ENCODE measurements at places on chromosomes 6 and 20.
A peak's percentile ranks its signal among the peaks of the same experiment; 100 is the strongest.

- DNase-seq, result no peak
Observed at GRCh38 chr20:31930779-31931178, 21.1 kb downstream of the PDRG1 start.

DNA sequence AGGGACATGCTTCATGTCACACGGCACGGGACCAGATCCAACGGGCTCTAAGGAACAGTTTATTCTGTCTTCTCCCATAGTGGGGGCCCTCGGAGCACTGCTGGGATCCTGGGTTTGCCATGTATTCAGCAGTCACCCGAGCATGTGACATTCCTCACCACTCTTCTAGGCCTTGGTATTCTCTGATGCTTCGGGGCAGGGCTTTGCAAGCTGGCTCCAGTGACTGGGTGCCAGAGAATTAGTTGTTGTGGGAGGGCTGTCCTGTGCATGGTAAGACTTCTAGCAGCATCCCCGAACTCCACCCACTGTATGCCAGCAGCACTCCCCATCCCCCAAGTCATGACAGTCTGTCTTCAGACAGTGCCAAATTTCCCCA is 5.4 kb downstream of the CCN5 start:
- DNase-seq, result no peak

DNA sequence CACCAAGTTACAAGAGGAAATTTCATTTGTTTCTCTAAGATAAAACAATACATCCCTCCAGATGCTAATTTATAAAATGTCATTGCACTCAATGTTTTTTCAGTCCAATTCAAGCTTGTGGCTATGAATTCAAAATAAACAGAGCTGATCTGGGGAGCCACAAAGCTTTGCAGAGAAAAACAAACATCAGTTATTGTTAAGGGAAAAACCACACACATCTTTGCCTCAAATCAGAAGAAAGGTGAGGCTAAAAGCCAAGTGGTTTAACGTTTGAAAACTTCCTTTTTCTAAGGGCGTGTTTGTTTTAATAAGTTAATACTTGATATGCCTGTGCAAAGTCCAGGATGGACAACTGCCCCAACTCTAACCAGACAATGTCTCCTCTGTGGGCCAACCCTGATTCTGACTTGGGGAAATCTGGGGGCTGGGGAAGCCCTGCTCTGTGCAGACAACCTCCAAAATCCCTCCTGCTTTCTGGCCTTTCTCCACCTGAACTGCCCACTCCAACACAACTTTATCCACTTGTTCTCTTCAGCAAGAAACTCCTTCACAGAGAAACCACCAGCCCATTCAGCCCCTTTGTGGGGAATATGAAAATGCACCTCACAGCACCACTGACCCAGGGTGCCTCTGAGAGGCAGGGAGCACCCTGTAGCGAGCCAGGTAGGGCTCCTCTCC is 44.6 kb upstream of the NT5E start:
- DNase-seq, result no peak

DNA sequence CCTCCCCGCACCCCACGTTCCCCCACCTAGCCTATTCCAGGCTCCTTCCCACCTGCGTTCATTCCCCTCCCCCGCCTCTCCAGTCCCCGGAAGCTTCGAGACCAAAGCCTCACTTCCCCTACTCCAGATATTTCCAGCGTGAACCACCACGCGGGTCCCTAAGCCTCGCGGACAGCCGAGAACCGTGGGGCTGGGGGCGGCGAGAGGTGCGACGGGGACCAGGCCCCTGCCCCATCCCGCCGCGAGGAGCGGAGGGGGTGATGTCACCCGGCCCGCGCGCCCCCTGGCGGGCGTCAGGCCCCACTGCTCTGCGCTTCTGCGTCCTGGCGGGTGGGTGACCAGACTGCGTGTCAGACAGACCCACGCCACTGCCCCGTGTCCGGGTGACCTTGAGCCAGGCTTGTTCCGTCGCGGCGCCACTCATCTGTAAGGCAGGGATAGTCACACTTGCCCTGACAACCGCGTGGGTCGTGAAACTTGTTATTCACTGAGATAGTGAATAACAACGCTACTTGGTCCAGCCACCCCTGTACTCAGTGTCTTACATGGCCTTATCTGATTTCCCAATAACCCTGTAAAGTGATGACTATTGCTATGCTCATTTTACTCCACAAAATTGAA is 9.0 kb upstream of the HSP90AB1 start:
- peak; percentile 57 for DNase-seq

DNA sequence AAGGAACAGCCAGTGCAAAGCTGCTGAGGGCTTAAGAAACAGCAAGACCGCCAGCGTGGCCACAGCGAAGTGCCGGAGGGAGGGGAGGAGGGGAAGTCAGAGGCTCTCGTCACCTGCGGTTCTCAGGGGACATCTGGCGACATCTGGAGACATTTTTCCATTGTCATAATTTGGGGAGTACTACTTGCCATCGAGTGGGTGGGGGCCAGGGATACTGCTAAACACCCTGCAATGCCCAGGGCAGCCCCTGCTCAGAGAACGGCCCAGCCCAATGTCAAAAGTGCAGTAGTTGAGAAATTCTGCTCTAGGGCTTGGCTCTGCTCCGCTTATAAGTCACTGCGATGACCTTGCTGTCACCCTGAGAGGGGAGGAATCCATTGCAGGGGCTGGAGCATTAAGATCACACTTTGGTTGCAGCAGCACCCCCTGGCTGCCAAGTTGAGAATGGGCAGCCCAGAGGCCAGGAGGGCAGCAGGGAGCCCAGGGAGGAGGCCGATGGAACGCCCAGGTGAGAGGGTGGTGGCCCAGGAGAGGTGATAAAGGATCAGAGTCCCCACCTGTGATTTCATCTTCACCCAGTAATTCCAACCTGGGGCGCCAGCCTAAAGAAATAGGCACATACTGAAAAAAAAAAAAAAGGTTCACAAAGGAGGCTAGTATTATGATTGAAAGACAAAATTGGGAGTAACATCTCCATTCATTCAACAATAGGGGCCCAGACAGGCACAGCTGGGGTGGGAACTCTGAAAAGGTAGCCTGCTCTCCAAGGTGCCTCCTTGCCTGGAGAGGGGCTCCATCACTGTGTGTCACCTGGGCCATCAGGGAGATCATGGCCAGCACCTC is 218.2 kb downstream of the BMP7 start:
- no peak for DNase-seq

- DNase-seq, result no peak
Observed at GRCh38 chr20:44018259-44018941, 103.7 kb downstream of the TOX2 start.

GRCh38 chr6:85673198-85674139 is 30.8 kb upstream of the SYNCRIP start:
- DNase-seq, result no peak

GRCh38 chr6:50116797-50117542 is 67.2 kb upstream of the DEFB112 start:
- no peak for DNase-seq
